ENCODE measurements at places on chromosomes 7 and 10.

- DNase-seq, result no peak
Observed at GRCh38 chr7:76342222-76342621, 16.6 kb downstream of the YWHAG start.

GRCh38 chr10:92177546-92177945 lies 113.3 kb downstream of the CPEB3 start:
- no peak for DNase-seq

GRCh38 chr10:79335094-79335469 lies 12.2 kb upstream of the PPIF start:
- no peak for DNase-seq

- DNase-seq, result no peak
Observed at GRCh38 chr10:234708-235406, 99.6 kb downstream of the ZMYND11 start.

Data from activated gamma-delta T cell (primary cell).